ENCODE measurements at places on chromosomes 12 and 14. TPM values are rescaled to one million over a fixed set of nuclear protein-coding genes. Genes with fewer than 3 reads are reported as not detected.

LRRC10 gene
- not detected for total RNA-seq

SERPINA3 gene
- not detected for total RNA-seq

CCDC175 gene
- 0.19 TPM for total RNA-seq

LMNTD1 gene
- not detected for total RNA-seq

USP44 gene
- 197 TPM for total RNA-seq

CEBPE gene
- not detected for total RNA-seq

CFAP73 gene
- total RNA-seq, result not detected

ADCY4 gene
- total RNA-seq, result 0.35 TPM

NANOG gene
- 229 TPM for total RNA-seq

BEST3 gene
- total RNA-seq, result 0.17 TPM

All from H1 (cell line).